Left ventricle myocardium inferior (tissue), 1 donor: ENCODE measurements at places on chromosomes 4 and X. TPM values are rescaled to one million over a fixed set of nuclear protein-coding genes. Genes with fewer than 3 reads are reported as not detected.
A peak's percentile ranks its signal among the peaks of the same experiment; 100 is the strongest.

DNA sequence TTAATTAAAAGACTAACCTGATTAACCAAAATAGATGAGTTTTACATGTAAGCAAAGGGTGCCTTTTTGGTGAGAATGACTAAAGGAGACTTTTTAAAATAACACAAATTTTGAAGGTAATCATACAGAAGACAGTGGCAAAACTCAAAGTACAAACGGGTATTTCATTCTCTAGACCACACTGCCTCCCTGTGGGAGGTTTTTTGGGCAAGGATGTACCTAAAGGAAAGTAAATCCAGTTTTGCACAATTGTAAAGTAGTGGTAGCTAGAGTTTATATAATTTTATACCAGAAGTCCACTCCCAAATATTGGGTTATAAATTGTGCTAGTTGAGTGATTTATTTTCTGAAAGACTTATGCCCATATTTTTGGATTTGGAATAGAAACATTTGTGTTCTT lies 201.0 kb downstream of the PAPSS1 start:
- H3K4me3 ChIP-seq: no peak overlapping the region
- no peak for DNase-seq
- no peaks in the 10 kb centered on the region for H3K27me3 ChIP-seq
- H3K27ac ChIP-seq: no peak overlapping the region

DNA sequence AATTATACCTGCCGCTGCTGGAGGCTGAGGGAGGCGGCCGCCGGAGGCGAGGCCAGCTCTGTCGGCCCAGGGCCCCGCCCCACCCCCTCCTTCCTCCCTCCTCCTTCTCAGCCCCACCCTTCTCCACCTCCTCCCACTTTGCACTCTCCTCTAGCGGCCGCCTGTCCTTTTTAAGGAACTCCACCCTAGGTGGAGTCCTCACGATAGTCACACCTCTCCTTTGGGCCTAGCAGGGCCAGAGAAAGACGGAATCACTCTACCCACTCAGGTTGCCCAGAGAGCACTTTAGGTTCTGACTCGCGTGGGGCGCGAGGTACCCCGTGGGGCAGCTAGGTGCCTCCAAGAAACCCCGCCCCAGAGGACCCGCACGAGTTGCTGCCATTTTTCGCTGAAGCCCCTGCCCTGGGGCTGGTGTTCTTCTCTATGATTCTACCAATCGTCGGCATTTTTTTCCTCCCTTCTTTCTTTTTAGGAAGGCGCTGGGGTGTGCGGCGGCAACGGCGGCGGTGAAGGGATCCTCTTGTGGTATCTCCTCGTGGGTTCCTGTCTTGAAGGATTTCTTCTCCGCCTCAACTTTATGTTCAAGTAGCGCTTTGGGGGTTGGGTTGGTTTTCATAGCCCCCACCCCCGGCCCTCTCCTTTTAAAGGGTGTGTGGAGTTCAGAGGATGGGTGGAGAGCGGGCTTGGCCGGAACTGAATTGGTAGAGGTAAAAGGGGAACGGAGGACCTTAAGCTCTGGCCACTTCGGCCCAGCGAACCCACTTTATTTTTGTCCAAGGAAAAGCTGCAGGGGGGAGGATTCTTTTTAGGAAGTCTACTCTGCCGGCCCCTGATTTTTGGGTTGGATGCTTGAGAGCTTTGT lies at the start of gene KLF8:
TSS of gene KLF8 (plus strand) at position 136 of the 862 bp plus-strand sequence. CDS start 979 bp downstream, outside the sequence.
- H3K27ac ChIP-seq: peak within 1 kb of the TSS; percentile 75
- H3K4me3 ChIP-seq: peak within 1 kb of the TSS; percentile 68
- H3K27me3 ChIP-seq: no peaks in the 10 kb centered on the region
- H3K4me1 ChIP-seq: peaks cover 16% of the 10 kb centered on the region
- DNase-seq: peak; percentile 46
- no peaks in the 10 kb centered on the region for H3K36me3 ChIP-seq

GRCh38 chr4:126242679-126243390 lies 928.1 kb downstream of the FAT4 start:
- H3K4me1 ChIP-seq: no peaks in the 10 kb centered on the region
- DNase-seq: peak; percentile 63
- H3K27ac ChIP-seq: peak overlapping the region; percentile 43
- no peaks in the 10 kb centered on the region for H3K36me3 ChIP-seq

GRCh38 chrX:135429429-135429828 lies 7.7 kb downstream of the SMIM10L2A start:
- H3K27me3 ChIP-seq: peaks cover 9% of the 10 kb centered on the region
- DNase-seq: no peak
- no peak overlapping the region for H3K4me3 ChIP-seq
- no peak overlapping the region for H3K27ac ChIP-seq

- peaks cover 8% of the 10 kb centered on the region for H3K4me1 ChIP-seq
- H3K27me3 ChIP-seq: no peaks in the 10 kb centered on the region
- H3K4me3 ChIP-seq: no peak overlapping the region
- peaks cover 30% of the 10 kb centered on the region for H3K36me3 ChIP-seq
- no peak overlapping the region for H3K27ac ChIP-seq
Measured at GRCh38 chr4:183300655-183301054, 19.4 kb downstream of the CLDN22 start.

- H3K27ac ChIP-seq: no peak overlapping the region
- DNase-seq: no peak
- H3K4me3 ChIP-seq: no peak overlapping the region
- H3K36me3 ChIP-seq: no peaks in the 10 kb centered on the region
- no peaks in the 10 kb centered on the region for H3K27me3 ChIP-seq
- H3K4me1 ChIP-seq: peaks cover 27% of the 10 kb centered on the region
Measured at GRCh38 chr4:72391281-72391680, 177.7 kb downstream of the ADAMTS3 start.

- H3K4me1 ChIP-seq: no peaks in the 10 kb centered on the region
- H3K27ac ChIP-seq: no peak overlapping the region
- H3K4me3 ChIP-seq: no peak overlapping the region
- DNase-seq: no peak
- no peaks in the 10 kb centered on the region for H3K36me3 ChIP-seq
Measured at GRCh38 chr4:38268108-38268820, 308.1 kb downstream of the PTTG2 start.

DNA sequence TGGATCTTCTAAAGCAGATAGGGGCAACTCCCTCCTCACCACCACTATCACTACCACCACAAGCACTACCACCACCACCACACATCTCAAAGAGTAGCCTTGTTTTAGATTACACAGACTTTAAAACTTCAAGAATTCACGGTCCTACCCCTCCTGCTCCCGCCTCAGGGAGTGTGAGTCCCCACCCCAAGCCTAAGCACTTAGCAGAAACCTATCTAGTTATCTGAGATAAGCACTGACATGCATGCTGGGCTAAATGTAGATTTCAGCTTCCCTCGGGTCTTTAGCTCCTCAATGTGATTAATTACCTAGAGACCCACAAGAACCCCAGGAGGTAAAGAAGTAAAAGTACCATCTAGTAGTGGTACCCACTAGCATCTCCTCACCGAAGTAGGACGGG lies 775 bp downstream of the AMOT start:
- H3K4me1 ChIP-seq: no peaks in the 10 kb centered on the region
- H3K36me3 ChIP-seq: no peaks in the 10 kb centered on the region
- no peak overlapping the region for H3K27ac ChIP-seq
- H3K4me3 ChIP-seq: peak overlapping the region; percentile 80
- no peaks in the 10 kb centered on the region for H3K27me3 ChIP-seq
- DNase-seq: no peak

DNA sequence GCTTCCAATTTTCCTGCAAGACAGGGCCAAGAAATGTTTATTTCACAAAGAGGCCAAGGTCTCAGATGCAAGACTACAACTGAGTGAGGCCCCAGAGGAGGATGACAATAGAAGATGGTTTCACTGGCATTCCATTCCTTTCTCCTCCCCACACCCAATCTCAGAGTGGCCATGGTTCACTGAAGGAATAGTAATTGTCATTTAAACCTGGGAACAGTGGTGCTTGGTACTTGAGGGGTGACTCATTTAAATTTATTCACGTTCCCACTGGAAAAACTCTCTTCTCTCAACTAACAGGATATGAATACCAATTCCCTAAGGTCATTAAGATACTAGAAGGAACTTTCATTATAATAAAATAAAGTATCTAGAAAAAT lies 35.3 kb upstream of the CXCL8 start:
- DNase-seq: no peak
- no peaks in the 10 kb centered on the region for H3K27me3 ChIP-seq
- peak overlapping the region; percentile 76 for H3K27ac ChIP-seq
- H3K36me3 ChIP-seq: no peaks in the 10 kb centered on the region

GRCh38 chr4:115515366-115515765 lies 401.9 kb upstream of the NDST4 start:
- no peaks in the 10 kb centered on the region for H3K27me3 ChIP-seq
- H3K4me1 ChIP-seq: no peaks in the 10 kb centered on the region
- no peak for DNase-seq
- no peaks in the 10 kb centered on the region for H3K36me3 ChIP-seq

GRCh38 chrX:153065389-153065788 lies 6.9 kb upstream of the PNMA6A start:
- no peaks in the 10 kb centered on the region for H3K27me3 ChIP-seq
- H3K27ac ChIP-seq: no peak overlapping the region
- no peak overlapping the region for H3K4me3 ChIP-seq
- H3K4me1 ChIP-seq: no peaks in the 10 kb centered on the region

DNA sequence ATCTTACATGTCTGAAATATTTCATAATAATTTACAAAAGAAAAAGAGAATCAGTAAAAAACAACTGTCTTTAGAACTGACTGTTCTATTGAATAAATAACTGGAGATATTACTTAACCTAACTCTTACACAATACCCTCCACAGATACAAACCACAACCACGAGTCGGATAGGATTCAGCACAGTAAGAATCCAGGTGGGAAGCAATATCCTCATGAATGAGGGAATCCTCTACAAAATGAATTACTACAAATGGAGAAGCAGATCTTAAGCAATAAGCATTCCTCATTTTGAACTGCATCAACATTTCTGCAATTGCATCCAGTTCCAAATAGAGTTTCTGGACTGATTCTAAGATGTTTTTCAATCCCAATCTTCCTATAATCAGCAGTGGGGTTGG lies 227.1 kb downstream of the SH2D1A start:
- no peaks in the 10 kb centered on the region for H3K27me3 ChIP-seq
- no peak for DNase-seq
- H3K4me1 ChIP-seq: no peaks in the 10 kb centered on the region
- H3K36me3 ChIP-seq: no peaks in the 10 kb centered on the region

- peaks cover 11% of the 10 kb centered on the region for H3K4me1 ChIP-seq
- no peak overlapping the region for H3K27ac ChIP-seq
- DNase-seq: no peak
- no peak overlapping the region for H3K4me3 ChIP-seq
- H3K27me3 ChIP-seq: no peaks in the 10 kb centered on the region
- peaks cover 61% of the 10 kb centered on the region for H3K36me3 ChIP-seq
Measured at GRCh38 chr4:39770969-39771724, 73.2 kb downstream of the UBE2K start.

Gene PNMA6F
- total RNA-seq: not detected

DNA sequence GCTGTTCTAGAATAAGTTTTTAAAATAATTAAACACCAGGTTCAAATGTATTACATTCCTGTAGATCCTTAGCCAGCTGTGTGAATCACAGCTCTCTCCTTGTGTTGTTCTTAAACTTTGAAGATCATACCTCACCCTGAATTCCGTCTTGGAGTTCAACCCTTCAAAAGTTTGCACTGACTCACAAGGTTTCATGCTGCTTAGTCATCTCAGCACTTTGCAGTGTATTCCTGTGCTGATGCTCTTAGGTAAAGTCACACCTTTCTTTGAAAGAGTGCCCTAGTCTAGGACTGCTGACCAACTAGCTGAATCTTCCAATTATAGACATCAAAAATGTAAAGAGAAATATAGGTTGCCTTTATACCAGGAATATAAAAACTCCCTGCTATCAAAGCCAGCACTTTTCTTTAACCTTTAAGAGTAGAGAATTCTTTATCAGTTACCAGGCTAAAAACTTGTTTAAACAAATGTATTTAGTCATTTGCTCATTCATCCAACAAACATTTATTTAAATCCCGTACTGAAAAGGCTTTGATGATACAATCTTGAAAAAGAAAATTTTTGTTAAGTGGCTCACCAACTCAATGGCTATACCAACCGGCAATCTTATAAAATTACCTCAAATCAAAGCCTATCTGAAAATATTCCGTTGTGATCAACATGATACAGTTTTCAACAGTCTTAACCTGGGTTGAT lies 169.7 kb downstream of the RAP1GDS1 start:
- H3K27ac ChIP-seq: no peak overlapping the region
- H3K36me3 ChIP-seq: peaks cover 24% of the 10 kb centered on the region
- no peaks in the 10 kb centered on the region for H3K27me3 ChIP-seq
- no peak overlapping the region for H3K4me3 ChIP-seq

GRCh38 chr4:14348506-14348905 lies 653.8 kb upstream of the CPEB2 start:
- no peaks in the 10 kb centered on the region for H3K27me3 ChIP-seq
- no peak overlapping the region for H3K4me3 ChIP-seq
- H3K36me3 ChIP-seq: no peaks in the 10 kb centered on the region
- no peak overlapping the region for H3K27ac ChIP-seq
- peaks cover 16% of the 10 kb centered on the region for H3K4me1 ChIP-seq
- DNase-seq: no peak

Gene OTC
- total RNA-seq: 0.58 TPM

DNA sequence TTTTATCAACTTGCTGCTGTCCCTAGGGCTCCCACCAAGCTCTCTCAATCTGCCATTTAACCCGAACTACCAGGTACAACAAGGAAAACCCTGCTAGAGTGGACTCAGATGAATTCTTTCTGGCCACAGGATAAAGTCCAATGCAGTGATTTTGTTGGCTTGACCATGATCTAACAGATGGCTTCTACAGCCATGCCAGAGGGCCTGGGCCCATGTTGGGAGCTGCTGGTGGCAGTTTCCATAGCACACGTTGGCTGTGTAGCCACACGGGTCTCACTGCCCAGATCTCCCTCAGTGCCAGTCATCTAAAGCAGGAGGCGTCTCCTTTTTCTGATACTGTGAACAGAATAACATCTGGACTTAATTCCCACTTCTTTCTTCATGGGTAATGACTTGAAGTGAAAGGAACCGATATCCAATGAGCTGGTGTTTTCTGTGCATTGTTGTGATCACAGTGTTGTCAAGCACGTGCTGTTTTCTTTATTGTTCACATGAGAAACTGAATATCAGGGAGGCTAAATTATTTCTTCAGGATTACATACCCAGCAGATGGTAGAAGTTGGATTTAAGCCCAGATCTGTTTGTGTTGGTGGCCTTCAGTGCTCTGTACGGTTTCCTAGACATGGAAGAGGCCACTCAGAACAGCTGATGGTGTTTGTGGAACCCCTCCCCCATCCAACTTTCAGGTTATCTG lies 85.2 kb upstream of the CLCN4 start:
- no peak for DNase-seq
- no peak overlapping the region for H3K4me3 ChIP-seq
- H3K27me3 ChIP-seq: no peaks in the 10 kb centered on the region

- H3K4me3 ChIP-seq: no peak overlapping the region
- no peaks in the 10 kb centered on the region for H3K27me3 ChIP-seq
- H3K27ac ChIP-seq: peak overlapping the region; percentile 61
- no peak for DNase-seq
- H3K36me3 ChIP-seq: no peaks in the 10 kb centered on the region
- H3K4me1 ChIP-seq: no peaks in the 10 kb centered on the region
Measured at GRCh38 chrX:39508300-39508692, 589.5 kb downstream of the BCOR start.

GRCh38 chr4:44916411-44916810 lies 190.1 kb upstream of the GNPDA2 start:
- no peaks in the 10 kb centered on the region for H3K27me3 ChIP-seq
- no peaks in the 10 kb centered on the region for H3K4me1 ChIP-seq
- no peak for DNase-seq
- no peak overlapping the region for H3K27ac ChIP-seq
- no peaks in the 10 kb centered on the region for H3K36me3 ChIP-seq
- peak overlapping the region; percentile 32 for H3K4me3 ChIP-seq

- peak within 1 kb of the TSS; percentile 81 for H3K27ac ChIP-seq
- H3K36me3 ChIP-seq: no peaks in the 10 kb centered on the region
- H3K4me3 ChIP-seq: peak within 1 kb of the TSS; percentile 74
- peaks cover 10% of the 10 kb centered on the region for H3K4me1 ChIP-seq
- H3K27me3 ChIP-seq: no peaks in the 10 kb centered on the region
Measured at GRCh38 chrX:119398974-119399771, at the start of gene SLC25A43. Gene SLC25A43 (plus strand): TSS chrX:119399336. CDS start chrX:119399404, 68 bp downstream.
